ENCODE measurements at places on chromosomes 13 and 19.
A peak's percentile ranks its signal among the peaks of the same experiment; 100 is the strongest.

DNA sequence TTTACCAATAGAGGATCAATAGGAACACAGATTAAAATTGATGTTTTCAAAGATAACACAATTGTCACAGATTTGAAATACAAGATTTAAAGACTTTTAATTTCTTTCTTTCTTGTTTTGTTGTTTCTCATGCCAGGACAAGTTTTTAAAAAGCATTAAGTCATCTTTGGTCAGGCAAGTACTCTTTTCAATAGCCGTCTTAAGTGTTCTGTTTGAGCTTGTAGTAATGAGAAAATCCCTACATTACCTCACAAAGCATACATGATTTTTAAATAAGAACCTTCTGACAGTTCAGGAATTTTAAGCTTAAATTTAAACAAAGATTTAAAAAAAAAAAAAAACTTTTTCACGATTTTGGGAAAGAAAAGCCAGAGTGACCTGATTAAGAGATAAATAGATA is 216.3 kb upstream of the PRR20A start:
- no peak for DNase-seq

DNA sequence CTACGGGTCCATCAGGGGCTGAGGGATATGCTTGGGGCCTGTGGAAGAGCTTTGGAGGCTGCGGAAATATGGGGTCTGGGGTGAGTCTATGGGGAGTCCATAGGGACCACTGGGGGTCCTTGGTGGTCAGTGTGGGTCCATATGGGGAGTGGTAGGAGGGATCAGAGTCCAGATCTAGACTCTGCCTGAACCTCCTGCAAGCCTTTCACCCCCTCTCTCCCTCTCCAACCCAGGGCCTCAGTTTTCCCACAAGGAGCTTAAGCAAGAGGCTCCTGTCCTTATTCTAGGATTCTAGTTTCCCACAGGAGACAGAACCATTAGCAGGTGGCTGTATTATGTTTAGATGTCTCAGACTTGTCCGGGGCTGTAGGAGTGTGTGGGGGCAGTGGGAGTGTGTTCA is 161.9 kb upstream of the TSHZ3 start:
- no peak for DNase-seq

- no peak for DNase-seq
Observed at GRCh38 chr13:97429681-97430081, 4.3 kb upstream of the RAP2A start.

- peak; percentile 90 for DNase-seq
Observed at GRCh38 chr19:37931881-37932655, 25.1 kb downstream of the SIPA1L3 start.

DNA sequence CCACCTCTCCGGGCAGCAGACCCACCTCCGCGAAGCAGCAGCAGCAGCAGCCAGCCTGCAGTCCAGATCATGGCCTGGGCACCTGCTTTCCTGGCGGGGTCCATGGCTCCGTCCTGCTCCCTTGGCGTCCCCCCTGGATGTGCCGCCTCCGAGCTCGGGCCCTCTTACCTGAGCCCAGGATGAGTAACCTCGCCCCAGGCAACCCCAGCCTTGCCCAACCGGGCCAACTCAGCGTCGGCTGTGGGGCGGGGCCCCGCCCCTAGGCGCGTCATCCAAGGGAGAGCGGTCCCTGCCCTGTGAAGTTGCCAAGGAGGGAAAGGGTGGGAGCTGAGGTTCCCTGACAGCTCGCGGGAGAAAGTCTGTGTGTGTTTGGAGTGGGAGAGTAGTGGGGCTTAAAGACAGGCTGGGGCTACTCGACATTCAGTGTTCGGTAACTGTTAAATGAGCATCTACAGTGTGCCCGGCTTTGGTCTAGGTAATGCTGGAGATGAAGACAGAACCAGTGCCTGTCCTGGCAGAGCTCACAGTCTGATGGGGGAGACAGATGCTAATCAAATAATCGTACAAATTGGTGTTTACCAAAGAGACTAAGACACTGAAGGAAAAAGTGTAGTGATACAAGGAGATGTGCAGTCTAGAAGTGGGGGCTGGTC is at the start of gene LYPD3:
Gene LYPD3 (minus strand): TSS at position 141 of the 653 bp plus-strand sequence. CDS start 37 bp downstream, at position 104.
- DNase-seq, result no peak

DNA sequence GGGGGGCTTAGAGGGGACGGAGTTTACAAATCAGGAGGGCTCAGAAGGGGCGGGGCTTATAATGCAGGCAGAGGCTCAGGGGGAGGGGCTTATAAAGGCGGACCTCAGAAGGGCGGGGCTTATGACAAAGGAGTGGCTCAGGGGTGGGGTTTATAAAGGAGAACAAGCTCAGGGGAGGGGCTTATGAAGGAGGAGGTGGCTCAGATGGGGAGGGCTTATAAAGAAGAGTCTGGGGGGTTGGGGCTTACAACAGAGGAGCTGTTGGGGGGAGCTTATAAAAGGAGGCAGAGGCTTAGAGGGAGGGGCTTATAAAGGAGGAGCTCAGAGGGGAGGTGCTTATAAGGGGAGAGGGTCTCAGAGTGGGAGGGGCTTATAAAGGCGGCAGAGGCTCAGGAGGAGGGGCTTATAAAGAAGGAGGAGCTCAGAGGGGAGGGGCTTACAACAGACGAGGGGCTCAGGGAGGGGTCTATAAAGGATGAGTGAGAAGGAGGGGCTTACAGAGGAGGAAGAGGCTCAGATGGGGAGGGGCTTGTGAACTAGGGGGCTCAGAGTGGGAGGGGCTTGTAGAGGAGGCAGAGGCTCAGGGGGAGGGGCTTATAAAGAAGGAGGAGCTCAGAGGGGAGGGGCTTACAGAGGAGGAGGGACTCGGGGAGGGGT is 1.0 kb downstream of the SMIM24 start:
- no peak for DNase-seq

GRCh38 chr13:43269037-43269481 is 245.7 kb downstream of the DNAJC15 start:
- DNase-seq, result no peak

DNA sequence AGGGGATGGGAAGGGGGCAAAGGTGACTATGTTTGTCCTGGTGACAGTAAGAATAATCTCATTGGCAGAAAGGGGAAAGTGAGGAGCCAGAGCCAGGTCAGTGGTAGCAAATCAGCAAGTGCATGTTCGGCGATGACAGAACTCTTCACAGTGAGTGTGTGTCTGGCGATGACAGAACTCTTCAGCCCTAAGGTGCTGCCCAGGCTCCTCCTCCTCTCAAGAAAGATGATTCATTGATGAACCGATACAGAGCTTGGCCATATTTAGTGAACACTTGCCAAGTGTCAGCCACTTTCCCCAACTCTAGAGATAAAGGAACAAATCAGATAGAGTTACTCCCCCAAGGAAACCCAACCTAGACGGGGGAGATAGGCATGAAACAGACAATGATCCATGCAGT is 199.3 kb upstream of the UBL3 start:
- no peak for DNase-seq

DNA sequence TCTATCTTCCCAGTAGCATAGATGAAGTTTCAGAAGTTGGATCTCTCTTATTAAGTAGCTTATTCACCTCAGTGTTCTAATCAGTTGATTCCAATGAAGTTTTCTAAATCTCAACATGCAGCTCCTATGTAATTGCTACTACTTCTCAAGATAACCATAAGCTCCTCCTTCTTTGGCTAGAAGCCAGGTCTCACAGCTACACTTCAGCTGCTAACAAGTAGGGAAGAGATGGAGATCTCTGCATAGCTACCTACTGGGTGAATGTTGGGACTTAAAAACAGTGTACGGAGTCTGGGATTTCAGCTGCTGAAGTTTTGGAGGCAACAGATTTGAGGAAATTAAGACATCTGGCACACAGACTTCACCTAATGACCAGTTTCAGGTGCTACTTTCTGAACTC is 661.0 kb downstream of the SLITRK1 start:
- no peak for DNase-seq

DNA sequence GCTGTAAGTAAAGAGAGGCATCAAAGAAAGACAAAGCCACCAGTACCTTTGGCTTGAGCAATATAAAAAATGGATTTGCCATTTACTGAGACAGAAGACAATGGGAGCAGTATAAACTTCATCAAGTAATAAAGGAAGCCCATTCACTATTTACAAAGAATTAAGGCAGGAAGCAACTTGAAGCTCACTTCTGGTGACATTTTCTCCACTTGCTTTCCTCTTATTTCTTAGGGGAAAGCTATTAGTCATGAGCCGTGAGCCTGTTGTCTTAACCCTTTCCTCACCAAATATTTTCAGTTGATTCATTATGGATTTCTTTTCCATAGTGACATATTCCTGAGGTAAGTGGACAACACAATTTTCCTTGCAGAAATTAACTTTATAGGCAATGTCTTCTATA is 156.8 kb downstream of the DNAJC3 start:
- DNase-seq, result no peak

- DNase-seq, result no peak
Observed at GRCh38 chr19:5990289-5990797, 12.4 kb upstream of the RANBP3 start.

GRCh38 chr13:60837806-60838205 is 440.8 kb downstream of the TDRD3 start:
- no peak for DNase-seq

GRCh38 chr13:113045251-113046127 is 60.1 kb upstream of the F7 start:
- no peak for DNase-seq

- DNase-seq, result no peak
Observed at GRCh38 chr13:35139591-35139990, 197.5 kb downstream of the NBEA start.

- DNase-seq, result no peak
Observed at GRCh38 chr13:40047322-40047771, 391.9 kb downstream of the COG6 start.

DNA sequence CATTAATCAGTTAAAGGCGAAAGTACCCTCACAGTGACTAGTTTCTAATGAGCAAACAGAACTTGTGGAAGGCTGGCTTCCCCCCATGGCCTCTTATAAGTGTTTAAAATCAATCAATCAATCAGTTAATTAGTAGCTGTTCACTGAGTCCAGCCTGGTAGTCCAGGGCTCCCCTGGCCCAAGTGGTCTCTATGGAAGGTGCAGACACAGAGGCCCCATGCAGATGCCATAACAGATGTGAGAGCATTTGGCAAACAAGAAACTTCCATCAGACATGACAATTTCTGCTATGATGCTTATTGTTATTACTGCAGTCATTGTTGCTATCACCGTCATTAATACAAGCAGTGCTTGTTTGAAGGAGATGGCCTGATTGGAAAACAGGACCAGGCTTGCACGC is 179.0 kb upstream of the TSHZ3 start:
- no peak for DNase-seq

DNA sequence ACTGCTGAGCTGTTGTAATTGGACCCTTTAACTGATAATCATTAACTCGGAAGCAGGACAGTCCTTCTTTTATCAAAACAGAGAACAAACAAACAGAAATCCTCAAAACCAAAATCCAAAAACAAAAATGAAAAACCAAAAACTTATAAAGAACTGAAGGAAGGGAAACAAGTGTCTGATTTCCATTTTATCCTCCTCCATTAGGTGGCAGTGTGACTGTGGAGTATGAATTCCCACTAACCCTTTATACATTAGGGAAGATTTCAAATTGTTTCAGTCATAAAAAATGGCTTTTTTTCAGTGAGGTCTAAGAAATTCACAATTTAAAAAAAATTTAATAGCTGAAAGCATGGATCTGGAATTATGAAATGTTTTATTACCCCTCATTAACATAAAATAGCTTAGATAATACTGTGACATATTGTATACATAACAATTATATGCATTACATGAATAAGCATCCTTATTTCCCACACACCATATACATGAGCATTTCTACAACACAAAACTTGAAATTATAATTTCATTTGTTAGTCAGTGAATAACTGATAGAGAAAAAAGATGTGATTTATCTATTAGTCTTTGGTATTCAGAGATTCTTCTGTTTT is 1074.3 kb upstream of the PCDH9 start:
- peak; percentile 10 for DNase-seq

GRCh38 chr19:33691030-33691427 is 69.3 kb downstream of the CHST8 start:
- DNase-seq, result no peak

DNA sequence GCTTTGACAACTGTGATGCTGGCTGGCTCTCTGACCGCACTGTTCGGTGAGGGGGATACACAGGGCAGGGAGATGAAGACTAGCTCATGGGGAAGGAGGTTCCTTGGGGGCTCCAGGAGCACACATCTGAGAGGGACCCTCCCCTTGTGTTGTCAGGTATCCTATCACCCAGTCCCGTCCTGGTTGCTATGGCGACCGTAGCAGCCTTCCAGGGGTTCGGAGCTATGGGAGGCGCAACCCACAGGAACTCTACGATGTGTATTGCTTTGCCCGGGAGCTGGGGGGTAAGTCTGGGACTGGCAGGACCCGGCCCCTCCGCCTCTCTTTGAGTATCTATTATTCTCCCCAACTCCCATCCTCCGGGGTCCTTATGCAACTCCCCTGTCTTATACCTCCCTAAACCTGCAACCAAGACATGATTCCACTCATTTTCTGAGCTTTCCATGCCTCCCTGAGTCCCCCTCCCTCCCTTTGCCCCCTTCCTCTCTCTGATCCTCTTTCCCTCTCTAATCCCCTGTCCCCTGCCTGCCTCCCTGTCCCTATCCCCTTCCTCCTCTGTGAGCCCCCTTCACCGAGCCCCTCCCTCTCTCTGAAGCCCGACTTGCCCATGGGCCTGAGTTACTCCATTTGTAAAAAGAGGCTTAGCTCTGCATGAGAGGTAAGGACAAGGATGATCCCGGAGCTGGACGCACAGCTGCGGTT is 12.5 kb downstream of the NCAN start:
- no peak for DNase-seq

DNA sequence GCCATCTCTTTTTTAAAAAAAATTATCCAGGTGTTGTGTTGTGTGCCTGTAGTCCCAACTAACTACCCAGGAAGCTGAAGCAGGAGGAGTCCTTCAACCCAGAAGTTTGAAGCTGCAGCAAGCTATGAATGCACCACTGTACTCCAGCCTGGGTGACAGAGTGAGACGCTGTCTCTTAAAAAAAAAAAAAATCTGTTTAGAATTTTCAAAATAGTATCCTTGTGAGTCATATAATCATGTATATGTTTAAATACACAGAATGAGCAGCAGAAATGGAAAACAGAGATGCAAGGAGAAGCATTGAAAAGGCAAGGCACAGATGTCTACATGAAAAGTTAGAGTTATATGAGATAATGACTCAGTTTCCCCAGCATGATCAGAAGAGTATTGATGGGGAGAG is 31.2 kb downstream of the SYDE1 start:
- DNase-seq, result no peak

DNA sequence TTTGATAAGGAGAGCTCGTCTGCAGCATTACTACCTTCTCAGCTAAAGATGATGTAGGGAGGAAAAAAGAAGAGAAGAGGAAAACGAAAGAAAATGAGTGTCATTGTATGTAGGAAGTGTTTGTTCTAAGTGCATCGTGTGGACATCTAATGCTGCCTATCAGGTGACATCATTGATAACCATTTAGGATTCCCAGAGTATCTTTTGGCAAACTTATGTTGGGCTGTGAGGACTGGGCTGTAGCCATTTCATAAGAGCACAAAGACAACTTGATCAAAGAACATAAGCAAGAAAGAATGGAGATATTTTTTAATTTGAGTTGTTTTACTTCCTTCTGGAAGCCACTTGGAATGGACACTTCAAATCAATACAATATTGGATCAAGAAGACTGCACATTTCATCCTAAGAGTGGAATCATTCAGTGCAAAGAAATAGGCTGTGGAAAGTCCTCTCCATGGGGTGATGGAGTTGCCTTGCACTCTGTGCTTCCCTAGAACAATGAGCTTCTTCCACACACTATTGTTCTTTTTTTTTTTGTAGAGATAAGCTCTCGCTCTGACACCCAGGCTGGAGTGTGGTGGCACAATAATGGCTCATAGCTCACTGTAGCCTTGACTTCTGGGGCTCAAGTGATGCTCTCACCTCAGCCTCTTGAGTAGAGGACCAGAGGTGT is 52.4 kb upstream of the UBL3 start:
- no peak for DNase-seq

- DNase-seq, result no peak
Observed at GRCh38 chr19:28235606-28236125, 977.3 kb downstream of the UQCRFS1 start.

GRCh38 chr19:39949026-39949747 is 14.8 kb upstream of the FCGBP start:
- DNase-seq, result no peak

All from NCI-H510A treated with DMSO at 0.1 percent for 48 hours (cell line).